ENCODE measurements at places on chromosomes 7 and 10. TPM values are rescaled to one million over a fixed set of nuclear protein-coding genes. Genes with fewer than 3 reads are reported as not detected.

DNA sequence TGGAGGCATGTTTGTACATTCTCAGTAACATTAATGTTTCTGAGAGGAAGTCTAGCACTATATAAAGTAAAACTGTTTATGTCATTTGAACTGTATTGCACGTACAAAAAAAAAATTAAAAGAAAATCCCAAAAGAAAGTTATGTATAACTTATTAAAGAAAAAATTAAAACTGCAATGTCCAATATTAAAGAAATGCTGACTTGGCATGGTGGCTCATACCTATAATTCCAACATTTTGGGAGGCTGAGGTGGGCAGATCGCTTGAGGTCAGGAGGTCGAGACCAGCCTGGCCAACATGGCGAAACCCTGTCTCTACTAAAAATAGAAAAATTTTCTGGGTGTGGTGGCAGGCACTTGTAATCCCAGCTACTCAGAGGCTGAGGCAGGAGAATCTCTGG, 178.7 kb upstream of the VIPR2 start:
- no peaks in the 10 kb centered on the region for H3K27me3 ChIP-seq
- no peaks in the 10 kb centered on the region for H3K4me1 ChIP-seq
- DNase-seq, result no peak
- no peaks in the 10 kb centered on the region for H3K36me3 ChIP-seq
- H3K4me3 ChIP-seq, result no peak overlapping the region

DNA sequence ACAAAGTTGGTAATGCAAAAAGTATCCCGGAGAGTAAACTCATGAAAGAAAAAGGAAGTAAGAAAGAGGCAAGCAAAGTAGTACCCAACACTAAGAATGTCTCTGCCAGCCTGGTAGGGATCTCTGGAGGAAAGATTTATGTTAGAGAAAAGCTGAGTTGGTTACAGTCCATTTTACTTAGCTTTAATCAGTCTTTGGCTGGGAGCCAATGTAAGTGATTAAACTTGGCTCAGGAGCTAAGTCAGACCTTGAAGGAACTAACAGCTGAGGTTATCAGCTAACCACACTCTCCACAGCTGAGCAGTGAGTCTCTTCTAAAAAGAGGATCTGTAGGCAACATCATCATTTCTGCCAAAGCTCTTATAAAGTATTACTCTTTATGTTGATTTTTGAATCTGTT, 148.0 kb downstream of the ANKRD7 start:
- H3K36me3 ChIP-seq, result no peaks in the 10 kb centered on the region
- H3K27ac ChIP-seq, result no peak overlapping the region
- H3K4me1 ChIP-seq, result no peaks in the 10 kb centered on the region
- no peak for DNase-seq
- no peak overlapping the region for H3K4me3 ChIP-seq
- no peaks in the 10 kb centered on the region for H3K27me3 ChIP-seq

- peaks cover 10% of the 10 kb centered on the region for H3K27me3 ChIP-seq
- peak; percentile 50 for DNase-seq
- no peak overlapping the region for H3K27ac ChIP-seq
- no peaks in the 10 kb centered on the region for H3K4me1 ChIP-seq
- no peak overlapping the region for H3K4me3 ChIP-seq
These were observed 14.7 kb downstream of the CNPY1 start for GRCh38 chr7:155531681-155532080.

DNA sequence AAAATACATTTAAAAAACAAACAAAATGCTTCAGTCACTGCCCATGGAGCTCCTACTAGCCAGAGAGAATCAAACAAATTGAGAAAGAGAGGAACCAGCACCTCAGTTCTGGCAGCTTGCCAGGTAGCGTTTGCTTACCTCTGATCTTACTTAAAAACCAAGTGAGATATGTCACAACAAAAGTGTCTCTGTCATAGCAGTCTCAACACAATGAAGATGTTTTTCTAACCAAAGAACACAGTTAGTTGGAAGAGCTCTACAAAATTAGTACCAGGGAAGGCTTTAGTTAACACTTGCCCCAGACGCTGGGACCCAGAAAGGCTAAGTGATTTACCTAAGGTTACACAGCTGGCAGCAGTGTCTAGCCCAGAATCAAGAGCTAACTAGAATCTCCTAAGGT, 3.4 kb downstream of the DOCK4 start:
- no peaks in the 10 kb centered on the region for H3K27me3 ChIP-seq
- no peaks in the 10 kb centered on the region for H3K4me1 ChIP-seq
- H3K36me3 ChIP-seq, result no peaks in the 10 kb centered on the region
- no peak for DNase-seq

The BAIAP2L1 gene
- total RNA-seq, result 2.8 TPM

The DRGX gene
- not detected for total RNA-seq
